ENCODE measurements at places on chromosomes 12 and 14. TPM values are rescaled to one million over a fixed set of nuclear protein-coding genes. Genes with fewer than 3 reads are reported as not detected.

- no peak for DNase-seq
Observed at GRCh38 chr12:22285846-22286245, 48.7 kb downstream of the ST8SIA1 start.

Gene SERPINA9
- not detected for total RNA-seq

GRCh38 chr12:88063375-88063774 is 34.2 kb upstream of the C12orf50 start:
- DNase-seq = no peak

- DNase-seq = no peak
Observed at GRCh38 chr14:56797003-56797568, 13.2 kb downstream of the OTX2 start.

GRCh38 chr14:89953602-89954001 is 928 bp downstream of the EFCAB11 start:
- no peak for DNase-seq

- DNase-seq = no peak
Observed at GRCh38 chr12:45615268-45615667, 114.2 kb upstream of the ARID2 start.

DNA sequence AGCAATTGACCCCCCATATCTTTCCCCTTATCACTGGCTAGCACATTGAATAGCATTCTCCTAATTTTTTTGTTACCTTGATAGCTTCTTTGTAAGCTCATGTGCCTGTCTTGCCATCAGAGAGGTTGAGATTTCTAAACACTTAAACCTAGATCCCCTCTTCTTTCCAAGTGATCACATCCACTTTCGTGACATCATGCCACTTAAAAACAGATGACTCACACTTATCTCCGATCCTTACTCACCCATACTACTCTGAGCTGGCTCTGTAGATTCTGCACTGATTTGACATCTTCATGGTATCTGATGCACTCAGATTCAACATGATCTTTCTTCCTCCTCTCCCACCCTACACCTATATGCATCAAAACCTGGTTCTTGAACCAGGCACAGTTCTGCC is 10.5 kb downstream of the GPR137C start:
- no peak for DNase-seq

- DNase-seq = no peak
Observed at GRCh38 chr14:59328454-59328853, 136.7 kb downstream of the GPR135 start.

DNA sequence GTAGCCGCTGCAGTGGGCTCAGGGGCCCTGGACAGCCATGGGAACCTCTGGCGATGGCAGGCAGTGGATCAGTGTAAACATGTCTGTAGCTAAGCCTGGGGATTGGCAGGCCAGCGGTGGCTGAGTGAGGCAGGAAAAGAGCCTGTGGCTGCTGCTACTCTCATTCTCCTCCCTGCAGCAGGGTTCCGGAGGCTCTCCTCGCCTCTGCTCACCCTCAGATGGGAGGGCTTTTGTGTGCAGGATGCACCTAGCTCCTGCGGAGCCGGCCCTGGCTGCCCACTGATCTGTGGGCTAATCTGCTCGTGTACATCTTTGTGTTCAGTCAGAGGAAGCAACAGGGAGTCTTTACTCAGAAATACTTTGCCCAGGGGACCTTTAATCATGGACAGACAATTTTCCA is 59.5 kb downstream of the GALNT8 start:
- no peak for DNase-seq

DNA sequence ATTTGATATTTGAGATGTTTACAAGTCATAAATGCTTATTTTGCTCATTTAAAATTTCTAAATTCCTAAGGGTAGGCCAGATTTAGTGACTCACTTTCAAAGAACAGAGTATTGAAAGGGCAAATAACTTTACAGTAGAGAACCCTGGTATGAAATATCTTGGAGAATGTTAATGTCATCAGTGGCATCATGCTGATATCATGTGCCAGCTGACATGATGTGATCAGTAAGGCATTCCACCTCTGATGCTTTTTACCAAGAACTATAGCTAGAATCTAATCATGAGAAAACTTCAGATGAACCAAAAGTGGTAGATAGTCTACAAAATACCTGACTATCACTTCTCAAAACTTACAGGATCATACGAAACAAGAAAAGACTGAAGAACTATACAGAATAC is 2.9 kb upstream of the FLRT2 start:
- DNase-seq = no peak

DNA sequence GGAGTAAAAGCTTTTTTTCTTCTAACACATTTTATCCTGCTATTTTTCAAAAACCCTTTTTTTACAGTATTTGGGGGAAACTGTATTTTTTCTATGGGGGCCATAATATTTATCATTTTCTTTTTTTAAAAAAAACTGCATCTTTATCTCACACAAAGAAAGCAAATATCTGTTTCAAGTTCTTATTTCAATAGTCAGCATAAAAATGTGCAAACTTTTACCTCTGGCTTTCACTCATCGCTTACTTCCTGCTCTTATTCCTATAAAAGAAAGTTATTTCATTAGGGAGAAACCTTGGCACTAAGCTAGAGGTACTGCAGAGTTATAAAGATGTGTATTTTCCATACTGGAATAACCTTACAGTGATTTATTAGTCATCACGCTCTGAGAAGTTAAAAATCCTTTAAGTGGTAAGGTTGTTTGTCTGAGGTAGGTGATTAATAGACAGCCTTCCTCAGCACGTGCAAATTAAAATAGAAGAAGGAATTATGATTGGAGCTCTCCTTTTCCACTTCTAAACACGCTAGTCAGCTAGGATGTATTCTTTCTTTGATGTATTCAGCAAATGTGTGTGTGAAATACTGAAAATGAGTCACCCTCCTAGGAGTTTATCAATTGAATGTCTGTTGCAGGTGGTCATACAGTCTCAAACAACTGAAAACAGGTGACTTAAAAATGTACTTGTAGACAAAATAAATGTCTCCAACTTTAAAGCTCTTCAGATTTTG is 461.0 kb downstream of the GXYLT1 start:
- DNase-seq = no peak

DNA sequence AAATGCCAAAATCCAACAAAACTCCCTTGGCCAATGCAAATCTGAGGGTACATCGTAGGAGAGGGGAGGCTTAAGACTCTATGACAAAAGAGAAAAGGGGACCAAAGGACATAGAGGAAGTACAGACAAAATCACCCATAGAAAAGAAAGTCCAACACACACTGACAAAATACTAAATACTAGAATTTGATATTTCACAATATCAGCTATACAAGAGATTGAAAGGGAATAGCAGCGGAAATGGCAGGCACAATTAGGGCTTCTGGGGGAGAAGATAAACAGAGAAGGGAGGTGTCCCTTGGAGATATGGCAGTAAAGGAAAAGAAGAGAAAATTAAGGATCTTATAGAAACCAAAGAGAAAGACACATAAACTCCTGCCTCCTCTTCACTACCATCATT is 29.0 kb downstream of the ATP2B1 start:
- DNase-seq = no peak

DNA sequence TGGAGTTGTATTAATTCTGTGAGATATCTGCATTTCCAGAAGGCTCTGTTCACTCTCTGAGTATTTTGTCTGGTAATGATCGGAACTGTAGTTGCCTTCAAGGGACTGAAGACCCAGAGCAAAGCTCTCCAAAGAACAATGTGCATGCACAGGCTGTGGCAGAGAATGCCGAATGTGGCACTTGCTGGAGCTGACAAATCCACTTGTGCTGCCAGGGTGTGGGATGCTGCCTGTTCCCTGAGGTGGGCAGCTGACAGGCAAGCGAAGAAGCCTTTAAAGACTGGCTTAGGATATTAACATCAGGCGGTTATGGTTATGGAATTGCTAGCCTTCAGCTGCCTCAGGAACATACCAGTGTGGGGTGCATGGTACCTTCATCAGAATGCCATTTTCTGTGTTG is 419.9 kb upstream of the ATP2B1 start:
- no peak for DNase-seq

DNA sequence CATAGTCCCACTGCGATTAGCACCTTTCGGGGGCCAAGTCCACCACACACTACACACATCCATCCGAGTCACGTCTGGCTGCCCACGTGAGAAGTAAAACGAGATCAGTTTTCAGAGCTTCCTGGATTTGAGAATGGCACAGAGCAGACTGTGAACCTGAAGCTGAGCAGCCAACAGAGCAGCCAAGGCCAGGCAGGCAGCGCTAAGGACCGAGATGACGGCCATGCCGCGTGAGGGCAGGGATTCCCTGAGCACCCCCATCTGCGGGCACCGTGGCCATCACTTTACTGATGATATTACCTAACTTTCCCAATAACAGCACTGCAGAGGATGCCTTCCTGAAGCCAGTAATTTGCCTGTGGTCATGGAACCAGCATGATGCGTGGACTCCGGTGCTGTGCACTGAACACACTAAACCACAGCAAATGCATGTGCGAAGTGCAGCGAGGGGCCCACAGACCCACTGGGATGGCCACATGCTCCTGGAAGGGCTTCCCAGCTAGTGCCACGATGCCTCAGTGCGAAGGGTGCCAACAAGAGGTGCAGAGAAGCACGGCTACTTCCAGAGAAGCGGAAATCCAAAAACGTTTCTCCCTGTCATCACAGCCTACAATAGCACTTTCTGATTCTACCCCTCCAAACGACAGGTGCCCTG is 56.0 kb downstream of the RNF34 start:
- no peak for DNase-seq

GRCh38 chr12:9587987-9588600 is 19.6 kb downstream of the KLRB1 start:
- DNase-seq = no peak

Data from activated CD4-positive, alpha-beta T cell treated with anti-CD3 and anti-CD28 coated beads, Interleukin-2, amount 10 ng/mL, durations not matched to agents 7 days and 5 days (primary cell).